ENCODE measurements at places on chromosomes 2 and 18.

DNA sequence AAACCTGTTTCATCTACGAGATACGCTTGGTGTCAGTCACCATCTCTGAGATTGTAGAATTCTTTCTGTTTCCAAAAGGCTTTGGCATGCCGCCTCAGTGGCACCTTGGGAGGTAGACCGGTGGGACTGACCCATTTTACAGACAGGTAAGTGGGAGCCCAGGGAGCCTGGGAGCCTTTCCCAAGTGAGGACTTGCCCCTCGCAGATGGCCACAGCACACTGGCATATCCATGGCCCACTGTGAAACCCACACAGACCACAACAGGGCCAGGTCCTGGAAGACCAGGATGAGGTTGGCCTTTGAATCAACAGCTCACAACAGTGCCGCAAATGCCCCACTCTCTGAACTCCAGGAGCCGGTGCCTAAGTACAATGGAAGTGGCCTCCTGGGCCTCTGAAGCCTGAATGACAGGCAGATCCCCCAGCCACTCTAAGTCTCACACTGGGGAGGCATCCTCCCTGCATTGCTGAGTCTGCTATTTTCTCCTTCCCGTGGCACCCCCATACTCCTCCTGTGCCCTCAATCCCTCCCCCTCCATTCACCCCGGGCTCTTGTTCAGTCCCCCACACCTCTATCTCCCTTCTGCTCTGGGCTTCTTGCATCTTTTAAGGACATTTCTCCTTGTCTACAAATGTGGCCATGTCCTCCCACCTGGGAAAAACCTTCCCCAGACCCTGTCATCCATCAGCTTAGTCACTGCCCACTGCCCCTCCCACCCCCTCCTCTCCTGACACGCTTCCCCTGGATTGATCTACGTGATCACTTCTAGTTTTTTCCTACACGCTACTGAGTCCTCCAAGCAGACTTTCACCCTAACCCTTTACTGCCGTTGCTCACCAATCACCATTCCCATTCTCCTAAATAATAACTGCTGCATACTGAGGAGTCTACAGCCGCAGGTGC, 26.2 kb downstream of the CENPA start:
- no peak for DNase-seq

- DNase-seq, result peak; percentile 45
These were observed 174.7 kb downstream of the ACKR3 start for GRCh38 chr2:236744281-236744705.

- no peak for DNase-seq
These were observed 267.6 kb downstream of the BCL2 start for GRCh38 chr18:63051928-63052327.

GRCh38 chr2:184357033-184357432, 241.3 kb upstream of the ZNF804A start:
- DNase-seq, result no peak

- no peak for DNase-seq
These were observed 72.7 kb downstream of the FAM228A start for GRCh38 chr2:24247592-24247991.

- DNase-seq, result no peak
These were observed 33.8 kb downstream of the TEX51 start for GRCh38 chr2:126932529-126932928.

DNA sequence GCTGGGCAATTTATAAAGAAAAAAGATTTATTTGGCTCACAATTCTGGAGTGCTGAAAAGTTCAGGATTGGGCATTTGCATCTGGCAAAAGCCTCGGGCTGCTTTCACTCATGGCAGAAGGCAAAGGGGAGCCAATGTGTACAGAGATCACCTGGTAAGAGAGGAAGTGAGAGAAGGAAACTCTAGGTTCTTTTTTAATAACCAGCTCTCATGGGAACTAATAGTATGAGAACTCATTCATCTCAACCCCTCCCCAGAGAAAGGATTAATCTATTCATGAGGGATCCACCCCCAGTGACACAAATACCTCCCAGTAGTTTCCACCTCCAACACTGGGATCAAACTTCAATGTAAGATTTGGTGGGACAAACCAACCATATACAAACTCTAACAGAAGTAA, 129.0 kb downstream of the EVA1A start:
- peak; percentile 54 for DNase-seq

DNA sequence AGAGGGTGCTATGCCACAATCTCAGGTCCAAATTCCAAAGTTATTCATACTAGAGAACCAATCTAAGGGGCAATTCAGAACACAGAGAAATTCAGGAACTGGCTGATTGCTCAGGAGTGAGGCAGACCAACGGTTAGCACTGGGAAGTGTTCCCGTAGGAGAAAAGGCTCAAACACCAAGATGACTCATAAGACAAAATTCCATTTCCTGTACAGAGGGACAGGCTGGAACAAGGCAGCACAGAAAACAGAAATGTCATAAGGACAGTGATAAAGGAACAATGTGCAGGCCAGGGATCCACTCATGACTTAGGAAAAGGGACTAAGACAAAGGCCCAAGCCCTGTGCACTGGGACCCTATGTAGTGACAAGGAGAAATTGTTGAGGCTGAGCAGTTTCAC, 54.2 kb downstream of the PDE1A start:
- DNase-seq, result peak; percentile 70

- peak; percentile 96 for DNase-seq
These were observed at the start of gene SIX3 for GRCh38 chr2:44941551-44942234. Gene SIX3, plus strand, starts transcription at chr2:44941702. Its CDS starts 403 bp downstream, at chr2:44942105.

DNA sequence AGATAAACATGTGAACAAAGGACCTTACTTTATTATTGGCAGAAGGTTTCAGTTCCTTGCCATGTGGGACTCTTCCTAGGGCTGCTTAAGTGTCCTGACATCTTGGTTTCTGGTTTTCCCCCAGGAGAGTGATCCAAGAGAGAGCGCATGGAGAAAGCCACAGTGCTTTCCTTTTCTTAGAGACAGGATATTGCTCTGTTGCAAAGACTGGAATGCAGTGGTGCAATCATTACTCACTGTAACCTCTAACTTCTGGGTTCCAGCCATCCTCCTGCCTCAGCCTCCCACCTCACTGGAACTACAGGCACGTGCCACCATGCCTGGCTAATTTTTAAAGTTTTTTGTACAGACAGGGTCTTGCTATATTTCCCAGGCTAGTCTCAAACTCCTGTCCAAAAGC, 38.1 kb upstream of the TCF7L1 start:
- no peak for DNase-seq

- no peak for DNase-seq
These were observed 3.7 kb upstream of the HES6 start for GRCh38 chr2:238243496-238244076.

All from retinal pigment epithelial cell (primary cell).